ENCODE measurements at places on chromosomes 16 and 17.

GRCh38 chr17:14205992-14206461, 30.6 kb downstream of the CDRT15 start:
- DNase-seq = peak; percentile 58

GRCh38 chr17:9811537-9811936, 10.3 kb downstream of the GSG1L2 start:
- DNase-seq = no peak

DNA sequence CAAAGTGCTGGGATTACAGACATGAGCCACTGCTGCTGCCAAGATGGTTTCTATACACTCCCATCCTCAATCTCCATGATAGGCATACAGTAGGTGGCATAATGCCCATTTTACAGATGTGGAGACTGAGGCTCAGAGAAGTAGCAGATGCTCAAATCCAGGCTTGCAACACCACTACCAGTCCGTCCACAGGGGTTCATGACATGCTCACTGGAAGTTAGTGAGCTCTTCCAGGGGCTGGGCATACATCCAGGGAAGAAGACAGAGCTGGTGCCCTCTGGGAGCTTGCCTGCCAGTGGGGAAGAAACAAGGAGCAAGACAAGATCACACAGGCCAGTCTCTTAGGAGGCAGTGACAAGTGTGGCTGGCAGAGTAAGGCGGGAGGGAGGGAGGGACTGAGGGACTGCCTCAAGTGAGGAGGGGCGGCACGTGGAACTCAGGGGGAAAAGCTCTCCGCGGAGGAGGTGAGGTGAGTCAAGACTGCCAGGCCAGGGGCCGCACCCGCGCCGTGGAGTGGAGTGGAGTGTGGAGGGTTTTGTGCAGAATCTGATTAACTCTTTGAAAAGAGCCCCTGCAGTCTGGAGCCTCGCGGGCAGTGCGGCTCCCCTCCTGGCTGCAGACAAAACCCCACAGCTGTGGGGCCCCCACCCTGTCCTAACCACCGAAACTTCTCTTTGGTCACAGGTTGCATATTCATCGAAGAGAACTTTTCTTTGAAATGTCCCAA, 27.9 kb downstream of the SREBF1 start:
- DNase-seq = no peak

DNA sequence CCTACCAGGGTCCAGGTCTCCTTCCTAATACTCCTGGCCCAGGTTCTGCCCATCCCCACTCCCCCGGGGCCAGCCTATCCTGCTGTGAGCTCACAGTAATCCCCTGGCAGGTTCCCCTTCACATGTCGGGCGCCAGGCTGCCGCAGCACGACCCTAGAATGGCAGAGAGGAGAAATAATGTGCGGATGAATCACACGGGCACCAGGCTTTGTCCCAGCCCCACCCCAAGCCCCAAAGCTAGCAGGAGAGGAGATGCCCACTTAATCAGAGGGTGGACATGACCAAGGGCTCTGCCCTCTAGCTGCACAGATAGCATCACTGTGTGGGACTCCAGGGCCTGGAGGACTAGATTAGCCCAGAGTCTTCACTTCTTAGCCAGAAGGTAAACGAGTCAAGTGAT, 39.5 kb downstream of the ST3GAL2 start:
- no peak for DNase-seq

- no peak for DNase-seq
These were observed 555.8 kb downstream of the RBFOX1 start for GRCh38 chr16:7888411-7888810.

GRCh38 chr17:14489986-14490385, 189.1 kb downstream of the HS3ST3B1 start:
- no peak for DNase-seq
